Stimulated activated CD8-positive, alpha-beta memory T cell treated with anti-CD3 and anti-CD28 coated beads, Interleukin-7, amount 100 ng/mL, for 24 hours (primary cell): ENCODE measurements at places on chromosomes 2 and 18.

DNA sequence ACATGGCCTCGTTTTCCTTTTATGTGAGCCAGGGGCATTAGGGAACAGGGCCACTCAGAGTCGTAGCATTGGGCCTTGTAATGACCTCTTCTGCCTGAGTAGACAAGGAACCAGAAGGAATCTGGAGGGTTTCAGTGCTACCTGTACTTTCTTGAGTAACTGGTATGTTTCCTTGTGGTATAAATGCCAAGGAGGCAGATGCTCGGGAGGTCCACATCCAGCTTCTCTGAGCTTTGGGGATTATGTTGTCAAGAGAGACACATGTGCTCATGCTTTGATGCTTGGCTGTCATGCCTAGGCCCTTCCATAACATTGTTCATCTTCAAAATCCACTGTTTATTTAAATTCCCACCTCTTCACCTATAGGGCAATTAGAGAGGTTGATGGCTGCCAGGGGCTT, 26.3 kb downstream of the FOSL2 start:
- no peak for DNase-seq

DNA sequence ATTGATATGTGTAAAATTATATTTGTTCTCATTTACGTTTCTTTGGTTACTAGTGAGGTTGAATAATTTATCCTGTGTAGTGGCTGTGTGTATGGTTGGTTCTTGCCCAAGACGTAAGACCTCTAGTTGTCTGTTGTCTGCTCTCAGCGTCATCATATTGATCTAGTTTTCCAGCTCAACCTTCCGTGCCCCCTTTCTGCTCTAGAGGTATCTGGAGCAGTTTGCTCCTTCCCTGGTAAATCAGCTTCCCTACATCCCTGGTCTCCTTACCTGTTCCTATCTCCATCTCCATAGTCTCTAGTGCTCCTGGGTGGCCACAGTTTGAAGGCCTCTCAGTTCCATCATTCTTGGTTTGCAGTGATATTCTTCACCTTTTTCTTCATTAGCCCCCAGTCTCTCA, 1.2 kb downstream of the SMYD5 start:
- DNase-seq: no peak

- no peak for DNase-seq
These were observed 74.4 kb downstream of the ACKR3 start for GRCh38 chr2:236644067-236644466.

- DNase-seq: no peak
These were observed 227.5 kb upstream of the FOSL2 start for GRCh38 chr2:28165087-28165635.

DNA sequence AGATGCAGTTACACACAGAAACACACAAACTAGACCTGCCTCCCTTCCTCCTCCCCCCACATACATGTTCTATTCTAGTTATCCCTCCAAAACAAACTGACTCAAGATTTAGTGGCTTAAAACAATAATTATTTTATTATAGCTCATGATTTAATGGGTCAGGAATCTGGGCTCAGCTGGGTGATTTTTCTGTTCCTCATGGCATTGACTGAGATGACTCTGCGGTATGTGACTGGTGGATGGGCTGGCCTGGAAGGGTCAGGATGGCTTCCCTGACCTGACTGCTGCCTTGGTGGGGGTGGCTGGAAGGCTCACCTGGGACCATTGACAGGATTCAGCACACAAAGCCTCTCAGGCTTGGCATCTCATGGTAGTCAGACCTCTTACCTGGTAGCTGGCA, 33.7 kb upstream of the NTSR2 start:
- no peak for DNase-seq

- peak; percentile 15 for DNase-seq
These were observed 85.3 kb downstream of the SPP2 start for GRCh38 chr2:234135750-234136221.

DNA sequence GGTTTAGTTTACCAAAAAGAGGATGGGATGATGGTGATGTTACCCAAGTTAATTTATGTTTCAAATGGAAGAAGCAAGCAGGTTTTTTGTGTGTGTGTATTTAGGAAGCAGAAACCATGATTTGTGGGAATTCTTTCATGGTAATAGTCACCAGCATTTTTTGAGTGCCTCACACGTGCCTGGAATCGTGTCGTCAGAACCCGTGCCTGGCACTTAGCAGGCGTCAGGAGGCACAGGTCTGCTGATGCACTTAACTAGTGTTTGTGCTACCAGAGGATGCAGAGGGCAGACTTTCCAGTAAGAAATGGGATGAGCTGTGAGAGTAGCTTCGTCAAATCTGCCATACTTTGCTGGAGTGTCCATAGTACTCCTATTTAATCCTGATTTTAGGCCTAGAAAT, 41.1 kb downstream of the LYPD6 start:
- DNase-seq: no peak

DNA sequence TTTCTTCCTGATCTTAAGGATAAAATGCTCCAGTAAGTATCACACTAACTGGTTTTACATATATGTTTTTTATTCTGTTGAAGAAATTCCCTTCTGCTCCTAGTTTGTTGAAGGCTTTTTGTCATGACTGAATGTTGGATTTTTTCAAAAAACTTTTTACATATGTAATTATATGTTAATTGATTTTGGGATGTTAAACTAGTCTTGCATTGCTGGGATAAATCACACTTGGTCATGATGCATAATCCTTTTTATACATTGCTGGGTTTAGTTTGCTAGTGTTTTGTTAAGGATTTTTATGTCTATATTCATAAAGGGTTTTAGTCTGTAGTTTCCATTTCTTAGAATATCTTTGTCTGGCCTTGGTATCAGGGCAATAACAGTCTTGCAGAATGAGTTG, 65.6 kb upstream of the TXNDC2 start:
- DNase-seq: no peak

GRCh38 chr2:96528700-96529375, 7.7 kb upstream of the ARID5A start:
- DNase-seq: no peak

DNA sequence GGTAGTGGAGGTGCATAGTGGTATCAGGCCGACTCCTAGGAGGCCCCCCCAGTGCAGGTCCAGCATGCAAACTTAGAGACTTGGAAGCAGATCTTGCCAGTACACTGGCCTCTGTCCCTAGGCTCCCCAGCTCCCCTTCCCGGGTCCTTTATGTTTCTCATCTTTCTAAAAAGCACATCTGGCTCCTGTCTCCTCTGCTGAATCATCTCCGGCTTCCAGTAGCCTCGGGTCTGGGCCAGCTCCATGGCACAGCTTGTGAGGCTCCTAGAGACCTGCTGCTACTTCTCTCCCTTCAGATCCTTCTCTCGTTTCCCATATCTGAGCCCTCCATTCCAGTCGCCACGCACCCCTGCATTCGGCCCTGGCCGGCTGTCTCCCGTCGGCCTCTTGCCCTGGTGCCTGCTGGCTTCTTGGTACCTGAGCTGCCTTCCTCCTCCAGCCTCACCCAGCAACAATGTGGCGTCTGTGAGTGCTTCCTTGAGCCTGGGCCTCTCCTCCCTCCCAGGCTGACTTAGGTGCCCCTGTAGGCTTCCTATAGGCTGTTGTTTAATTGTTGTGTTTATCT, 6.6 kb downstream of the TRAF3IP1 start:
- DNase-seq: no peak

DNA sequence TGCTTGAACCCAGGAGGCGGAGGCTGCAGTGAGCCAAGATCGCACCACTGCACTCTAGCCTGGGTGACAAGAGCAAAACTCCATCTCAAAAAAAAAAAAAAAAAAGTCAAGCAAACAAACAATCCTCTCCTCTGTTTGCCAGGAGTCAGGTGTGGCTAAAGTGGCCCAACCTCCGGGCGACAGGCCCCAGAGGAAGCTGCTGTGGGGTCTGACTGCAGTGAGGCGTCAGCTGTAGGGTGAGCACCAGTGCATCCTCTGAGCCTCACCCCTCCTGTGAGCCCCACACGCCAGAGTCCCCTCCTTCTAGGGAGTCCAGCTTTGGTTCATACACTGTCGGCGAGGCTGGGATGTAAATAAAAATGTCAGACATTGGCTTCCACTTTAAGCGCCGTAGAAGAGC, 76.5 kb upstream of the HS6ST1 start:
- DNase-seq: no peak

DNA sequence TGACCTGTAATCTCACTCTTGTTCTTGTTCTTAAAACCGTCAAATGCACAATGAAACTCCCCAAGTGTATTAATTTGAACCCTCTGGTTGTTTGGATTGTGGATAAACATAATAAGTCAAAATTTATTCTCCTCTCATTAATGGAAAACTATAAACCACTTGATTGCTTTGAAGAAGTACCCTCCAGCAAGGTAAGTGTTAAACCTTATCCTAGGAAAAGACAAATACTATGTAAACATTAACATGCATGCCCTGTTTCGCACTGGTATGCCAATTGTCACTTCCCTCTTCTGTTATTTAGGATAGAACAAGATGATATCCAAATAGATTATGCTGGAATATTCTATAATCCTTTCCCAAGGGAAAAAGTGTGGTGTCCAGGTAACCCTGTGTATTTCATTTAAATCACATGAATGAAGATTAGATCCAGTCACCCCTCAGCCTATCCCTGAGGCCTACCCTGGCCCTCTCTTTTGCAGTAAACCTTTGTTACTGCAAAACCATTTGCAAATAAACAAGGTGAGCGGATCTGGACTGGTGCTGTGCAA, 1.3 kb downstream of the ADI1 start:
- no peak for DNase-seq

DNA sequence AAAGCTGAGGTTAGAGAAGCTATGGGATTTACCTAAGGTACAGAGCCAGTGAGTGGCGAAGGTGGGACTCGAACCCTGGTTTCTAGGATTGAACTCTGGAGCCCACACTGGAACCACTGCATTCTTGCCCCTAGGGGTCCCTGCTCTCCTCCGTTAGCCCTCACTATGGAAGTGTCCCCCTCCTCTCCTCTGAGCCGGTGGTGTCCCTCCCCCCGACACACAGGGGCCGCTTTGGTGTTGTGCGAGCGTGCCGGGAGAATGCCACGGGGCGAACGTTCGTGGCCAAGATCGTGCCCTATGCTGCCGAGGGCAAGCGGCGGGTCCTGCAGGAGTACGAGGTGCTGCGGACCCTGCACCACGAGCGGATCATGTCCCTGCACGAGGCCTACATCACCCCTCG, 8.5 kb upstream of the GMPPA start:
- no peak for DNase-seq

DNA sequence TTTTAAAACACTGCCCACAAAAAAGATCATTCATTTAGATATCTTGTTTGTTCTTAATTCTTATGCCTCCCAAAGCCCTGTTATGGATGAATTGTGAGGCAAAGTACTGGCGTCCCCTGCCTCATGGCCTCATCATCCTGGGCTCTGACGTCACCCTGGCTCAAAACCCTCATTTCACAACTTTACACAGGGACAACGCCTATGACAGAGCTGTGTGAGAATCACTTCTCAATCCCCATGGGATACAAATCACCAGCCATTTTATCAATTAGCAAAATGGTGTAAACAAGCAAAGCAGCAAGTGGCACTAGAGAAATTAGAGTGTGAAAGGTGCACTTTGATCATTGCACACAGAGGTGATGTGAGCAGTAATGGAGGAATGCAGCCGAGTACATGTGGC, 16.6 kb downstream of the FHOD3 start:
- DNase-seq: no peak

DNA sequence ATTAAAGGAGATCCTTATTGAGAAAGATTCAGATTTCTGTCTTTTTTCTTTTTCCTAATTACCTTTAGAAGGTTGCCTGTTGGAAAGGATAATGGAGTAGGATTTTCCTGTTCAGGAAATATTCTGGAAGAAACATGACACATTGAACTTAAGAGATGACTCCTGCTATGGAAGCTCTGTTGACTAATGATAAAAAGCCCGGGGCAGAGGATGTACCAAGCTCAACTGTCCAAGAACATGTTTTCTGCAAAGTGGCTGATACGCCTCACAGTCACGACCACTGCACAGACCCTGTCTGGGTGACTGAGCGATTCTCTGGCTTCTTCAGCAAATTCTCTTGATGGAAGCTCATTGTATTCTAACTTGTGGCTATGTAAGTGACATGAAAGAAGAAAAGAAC, 86.2 kb upstream of the THOC1 start:
- DNase-seq: no peak

DNA sequence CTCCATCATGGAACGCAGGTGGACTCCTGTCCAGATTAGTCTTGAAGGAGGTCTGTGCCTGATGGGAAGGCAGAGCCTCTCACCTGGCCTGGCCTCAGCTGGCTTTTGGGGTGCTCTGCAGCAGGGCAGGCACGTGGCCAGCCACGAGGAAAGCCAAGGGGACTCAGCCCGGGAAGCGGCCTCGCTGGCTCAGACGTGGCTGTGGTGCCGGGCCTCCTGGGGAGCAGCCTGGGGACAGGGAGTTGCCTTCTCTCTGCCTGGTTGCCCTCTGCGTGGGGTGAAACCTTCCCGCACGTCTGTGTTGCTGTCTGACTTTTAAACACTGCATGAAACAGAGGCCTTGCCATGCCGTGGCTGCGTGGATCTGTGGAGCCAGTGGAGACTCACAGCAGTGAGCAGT, 45.0 kb downstream of the RTP5 start:
- no peak for DNase-seq

- DNase-seq: no peak
These were observed 419.8 kb downstream of the SETBP1 start for GRCh38 chr18:45100321-45101105.

GRCh38 chr2:75428646-75429443, 131.9 kb downstream of the EVA1A start:
- DNase-seq: no peak

DNA sequence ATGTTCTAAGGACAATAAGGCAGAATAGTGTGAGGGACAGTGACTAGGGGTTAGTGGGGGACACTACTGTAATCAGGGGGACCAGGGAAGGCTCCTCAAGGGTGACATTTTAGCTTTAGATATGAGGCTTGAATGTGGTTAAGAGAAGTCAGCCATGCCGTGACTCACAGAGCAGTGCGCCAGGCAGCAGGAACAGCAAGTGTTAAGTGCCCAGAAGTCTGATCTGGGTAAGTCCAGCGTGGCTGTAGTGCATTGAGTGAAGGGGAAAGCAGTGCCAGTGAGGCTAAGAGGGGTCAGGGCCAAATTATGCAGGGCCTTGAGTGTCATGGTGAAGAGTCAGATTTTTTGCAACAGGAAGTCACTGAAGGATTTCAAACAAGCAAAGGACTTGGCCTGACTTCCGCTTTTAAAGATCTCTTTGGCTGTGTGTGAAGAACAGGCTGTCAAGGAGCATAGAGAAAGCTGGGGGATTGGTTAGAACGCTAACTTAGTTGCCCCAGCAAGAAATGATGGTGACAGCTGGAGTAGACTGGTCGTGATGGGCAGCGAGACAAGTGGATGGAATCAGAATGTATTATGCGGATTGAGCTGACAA, 151.5 kb downstream of the MSH2 start:
- DNase-seq: no peak

- no peak for DNase-seq
These were observed 17.7 kb downstream of the ST6GAL2 start for GRCh38 chr2:106868275-106868674.

GRCh38 chr2:237393523-237393922, 20.4 kb downstream of the COL6A3 start:
- no peak for DNase-seq

GRCh38 chr18:38751898-38752297, 1186.3 kb upstream of the CELF4 start:
- DNase-seq: no peak

DNA sequence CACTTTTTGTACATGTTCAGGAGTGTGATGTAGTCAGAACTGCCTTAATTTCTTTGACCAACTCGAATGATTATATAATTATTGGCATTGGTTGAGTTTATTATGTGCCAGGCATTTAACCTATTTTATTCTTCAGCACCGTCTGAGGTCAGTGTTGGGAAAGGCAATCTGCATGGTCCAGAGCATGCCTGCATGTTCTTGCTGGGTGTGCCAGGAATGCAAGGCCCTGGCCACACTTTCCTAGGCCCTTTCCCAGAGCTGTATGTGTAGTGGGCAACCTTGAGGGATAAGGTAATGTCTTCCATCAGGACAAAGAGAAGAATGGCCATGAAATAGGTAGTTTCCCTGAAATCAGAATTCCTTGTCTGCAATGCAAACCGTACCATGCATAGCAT, 9.7 kb upstream of the SNRNP200 start:
- no peak for DNase-seq
